ENCODE measurements at places on chromosomes 6 and 20.

DNA sequence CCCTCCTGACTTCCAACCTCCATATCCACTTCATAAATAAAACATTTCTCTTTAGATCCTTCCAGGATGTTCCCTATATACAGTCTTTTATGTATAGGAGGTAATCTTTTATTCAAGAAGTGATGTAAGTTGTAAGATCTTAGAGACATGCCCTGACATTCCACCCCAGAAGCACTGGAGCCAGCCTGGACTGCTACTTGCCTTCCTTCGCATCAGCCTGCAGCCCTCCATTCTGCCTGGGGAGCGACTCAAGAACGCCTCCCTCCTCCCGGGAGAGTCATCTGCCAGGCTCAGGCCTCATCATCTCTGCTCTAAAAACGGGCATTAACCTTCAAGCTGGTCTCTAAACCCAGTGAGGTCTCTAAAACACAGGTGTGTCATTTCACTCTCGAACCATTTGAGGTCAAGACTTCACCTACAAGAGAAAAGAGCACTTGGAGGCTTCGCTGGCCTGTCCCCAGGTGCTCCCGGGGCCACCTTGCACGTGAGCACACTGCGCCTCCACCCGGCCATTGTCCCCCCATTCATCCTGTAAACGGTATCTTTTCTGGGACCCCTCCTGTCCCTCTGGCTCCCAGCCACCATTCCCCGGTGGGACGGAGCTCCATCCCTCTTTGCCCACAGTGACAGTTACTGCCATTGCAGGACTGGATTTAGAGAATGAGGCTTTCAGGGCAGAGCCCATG is 107.5 kb upstream of the PDE10A start:
- no peak for DNase-seq

GRCh38 chr6:14068133-14068532 is 49.4 kb upstream of the CD83 start:
- no peak for DNase-seq

DNA sequence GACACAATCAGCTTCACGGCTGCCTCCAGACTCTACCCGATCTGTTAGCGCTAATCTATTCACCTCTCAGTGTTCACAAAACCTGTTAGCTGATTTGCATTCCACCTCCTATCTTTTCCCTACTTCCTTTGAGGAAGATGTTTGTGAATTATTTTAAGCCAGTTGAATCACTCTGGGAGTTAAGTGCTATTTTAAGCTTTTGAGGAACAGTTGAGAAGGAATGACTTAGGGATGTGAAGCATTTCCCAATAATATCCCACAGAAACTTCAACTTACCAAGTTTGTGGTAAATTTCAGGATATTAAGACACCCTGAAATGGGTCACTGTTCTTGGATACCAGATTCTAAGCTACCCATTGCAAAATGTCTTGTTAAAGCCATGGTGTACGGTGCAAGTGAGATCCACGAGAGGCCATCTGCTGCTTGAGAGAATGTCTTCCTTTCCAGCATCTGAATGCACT is 145.2 kb upstream of the CITED2 start:
- DNase-seq: no peak

GRCh38 chr6:150169181-150169580 is 26.3 kb downstream of the PPP1R14C start:
- no peak for DNase-seq
